ENCODE measurements at places on chromosomes 12 and 14.
A peak's percentile ranks its signal among the peaks of the same experiment; 100 is the strongest.

- DNase-seq, result no peak
Measured at GRCh38 chr14:43803076-43803689, 703.9 kb downstream of the FSCB start.

GRCh38 chr12:44930972-44931600 is 55.0 kb upstream of the NELL2 start:
- DNase-seq, result peak; percentile 33

DNA sequence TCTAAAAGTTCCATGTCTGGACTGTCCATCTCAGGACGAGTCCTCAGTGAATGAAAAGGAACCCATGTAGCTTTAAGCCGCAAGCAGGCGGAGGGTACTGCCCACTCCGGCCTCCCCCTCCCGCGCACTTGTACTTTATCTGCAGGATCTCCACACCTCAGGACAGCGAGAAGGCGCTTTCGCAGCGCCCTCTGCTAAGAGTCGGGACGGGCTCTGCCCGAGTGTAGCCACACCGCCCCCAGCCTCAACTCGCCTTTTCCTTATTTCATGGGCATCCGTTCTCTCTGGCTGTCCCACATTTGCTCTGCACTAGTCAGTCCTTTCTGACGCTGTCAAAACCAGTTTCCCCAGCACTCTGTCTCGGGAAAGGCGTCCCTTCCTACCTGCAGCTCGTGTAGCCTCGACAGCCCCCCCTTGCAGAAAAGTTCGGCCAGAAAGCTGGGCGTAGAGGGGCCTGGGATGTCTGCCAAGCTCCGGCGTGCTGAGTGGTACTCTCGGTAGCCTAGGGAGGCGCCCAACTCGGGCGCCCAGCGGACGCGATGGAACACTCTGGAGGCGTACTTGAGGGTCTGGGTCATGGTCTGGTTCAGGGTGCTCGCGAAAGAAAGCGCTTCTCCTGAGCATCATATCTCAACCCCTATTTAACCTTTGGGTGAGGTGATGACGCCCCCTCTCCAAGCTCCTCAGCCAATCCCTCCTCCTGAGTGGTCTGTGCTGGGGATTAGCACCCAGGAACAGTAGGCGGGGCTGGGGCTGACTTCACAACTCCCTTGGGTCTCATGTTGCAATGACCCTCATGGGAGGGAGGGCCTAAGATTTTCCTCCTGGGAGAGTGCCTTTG is at the start of gene CYP27B1:
CYP27B1 (minus strand) TSS at position 615 of the 841 bp plus-strand sequence; CDS start at position 578, 37 bp downstream.
- DNase-seq, result no peak

GRCh38 chr12:131209082-131210070 is 255.7 kb downstream of the ADGRD1 start:
- DNase-seq, result no peak

GRCh38 chr14:90438841-90439240 is 42.0 kb downstream of the CALM1 start:
- no peak for DNase-seq

- DNase-seq, result no peak
Measured at GRCh38 chr12:68893201-68893600, 39.8 kb downstream of the CPM start.

DNA sequence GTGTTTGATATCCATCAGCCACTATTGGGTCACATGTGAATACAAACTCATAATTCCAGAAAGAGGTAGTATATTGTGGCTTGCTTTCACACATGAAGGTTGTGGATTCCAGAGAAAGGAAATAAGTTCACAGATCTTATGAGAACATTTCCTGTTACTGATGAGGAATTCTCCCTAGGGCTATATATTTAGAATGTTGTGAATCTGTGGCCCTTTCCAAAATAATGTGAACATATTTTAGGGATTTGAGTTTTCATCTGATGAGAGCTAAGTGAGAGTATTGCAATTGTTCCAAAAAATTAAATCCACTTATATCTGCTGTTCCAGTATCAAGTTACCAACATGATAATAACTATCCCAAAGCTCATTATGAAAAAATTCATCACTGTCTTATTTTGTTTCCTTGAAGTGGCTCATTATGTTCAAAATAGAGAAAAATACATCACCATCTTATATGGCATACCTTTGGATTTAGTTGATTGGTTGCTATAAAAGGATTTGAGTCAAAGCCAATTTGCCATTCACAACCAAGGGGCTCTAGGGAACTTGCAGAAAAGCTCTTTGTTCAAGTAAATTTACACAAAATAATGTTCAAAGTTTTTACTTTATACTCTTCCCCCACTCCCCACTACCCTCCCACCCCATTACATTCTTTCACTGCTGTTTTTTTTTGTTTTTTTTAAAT is 76.3 kb downstream of the MYRFL start:
- no peak for DNase-seq

GRCh38 chr12:15575671-15576541 is 213.3 kb downstream of the EPS8 start:
- no peak for DNase-seq

DNA sequence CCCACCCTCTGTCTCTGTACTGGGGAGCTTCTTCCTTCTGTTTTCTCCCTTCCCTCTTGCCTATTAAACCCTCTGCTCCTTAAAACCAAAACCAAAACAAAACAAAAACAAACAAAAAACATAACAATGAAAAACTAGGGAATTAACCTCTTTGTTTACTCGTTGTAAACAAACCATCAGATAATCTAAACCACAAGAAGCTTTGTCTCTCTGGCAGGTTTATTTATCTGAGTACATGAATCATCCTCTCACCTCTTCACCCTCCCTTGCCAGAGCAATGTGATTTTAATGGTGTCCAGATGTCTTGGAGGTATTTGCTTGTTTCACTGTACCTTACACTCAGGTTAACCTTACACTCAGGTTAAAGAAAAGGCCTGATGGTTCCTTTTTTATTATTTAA is 66.1 kb downstream of the DYRK2 start:
- DNase-seq, result no peak

DNA sequence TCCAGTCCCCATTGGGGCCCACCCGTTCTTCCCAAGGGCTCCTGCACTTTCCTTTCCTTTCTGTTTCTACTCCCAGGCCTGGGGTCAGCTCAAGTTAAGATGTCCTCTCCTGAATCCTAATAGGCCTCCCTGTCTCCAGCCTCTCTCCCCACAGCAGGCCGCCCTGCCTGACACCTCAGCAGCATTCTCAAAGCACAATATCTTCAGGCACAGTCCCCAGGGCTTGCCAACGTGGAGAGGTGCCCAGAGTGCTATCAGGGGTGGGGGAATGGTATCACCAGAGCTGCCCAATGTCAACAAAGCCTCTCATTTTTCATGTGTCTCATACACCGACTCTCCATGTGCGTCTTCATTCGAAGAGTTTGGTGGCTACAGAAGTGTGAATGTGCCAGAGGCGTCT is 123.0 kb downstream of the FOXN3 start:
- no peak for DNase-seq

GRCh38 chr12:96050139-96050538 is 14.8 kb upstream of the LTA4H start:
- no peak for DNase-seq

DNA sequence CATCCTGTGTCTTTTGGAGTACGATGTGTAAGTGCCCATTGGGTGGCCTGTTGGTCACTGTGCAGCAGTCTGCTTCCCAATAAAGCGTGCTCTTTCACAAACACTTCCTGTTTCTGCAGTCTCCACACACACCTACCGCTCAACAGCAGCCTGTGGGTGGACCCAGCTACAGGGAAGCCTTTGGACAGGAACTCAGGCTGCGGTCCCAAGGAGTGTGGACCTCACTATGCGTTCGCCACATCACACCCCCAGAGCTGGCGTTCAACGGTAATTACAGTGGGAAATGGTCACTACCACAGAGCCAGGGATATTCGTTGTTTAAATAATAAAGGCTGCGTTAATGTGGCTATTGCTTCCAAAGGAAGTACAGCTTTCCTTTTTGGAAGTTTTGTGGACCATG is 16.2 kb downstream of the PSMC1 start:
- no peak for DNase-seq

DNA sequence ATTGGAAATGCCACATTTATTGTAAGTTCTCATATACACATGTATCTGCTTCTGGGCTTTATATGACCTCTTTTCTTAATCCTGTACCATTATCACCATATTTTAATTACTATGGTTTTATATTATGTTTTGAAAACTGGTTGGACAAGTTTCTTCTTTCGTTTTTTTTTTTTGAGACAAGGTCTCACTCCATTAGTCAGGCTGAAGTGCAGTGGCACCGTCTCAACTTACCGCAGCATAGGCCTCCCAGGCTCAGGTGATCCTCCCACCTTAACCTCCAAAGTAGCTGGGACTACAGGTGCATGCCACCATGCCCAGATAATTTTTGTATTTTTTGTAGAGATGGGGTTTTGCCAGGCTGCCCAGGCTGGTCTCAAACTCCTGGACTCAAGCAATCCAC is 44.6 kb downstream of the GALNT4 start:
- DNase-seq, result no peak

- no peak for DNase-seq
Measured at GRCh38 chr12:90023207-90023900, 314.7 kb upstream of the ATP2B1 start.

DNA sequence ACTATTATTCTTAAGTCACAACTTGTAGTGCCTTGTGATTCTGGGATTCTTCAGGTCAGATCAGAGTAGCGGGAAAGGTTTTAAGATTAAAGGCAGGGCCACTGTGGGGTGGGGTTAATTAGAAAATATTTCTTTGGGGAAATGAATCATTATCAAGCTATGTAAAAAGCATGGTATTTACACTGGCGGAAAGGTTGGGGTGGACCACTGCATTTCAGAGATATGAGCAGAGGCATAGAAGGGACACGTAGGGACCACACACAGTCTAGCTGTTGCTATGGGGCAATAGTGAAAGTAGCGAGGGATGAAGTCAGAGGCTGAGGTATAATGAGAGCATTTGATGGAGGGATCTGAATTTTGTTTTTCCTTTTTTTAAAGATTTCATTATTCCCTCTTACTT is 31.7 kb upstream of the KCNH3 start:
- DNase-seq, result peak; percentile 14
